ENCODE measurements at places on chromosomes 16 and 17.

- no peak for DNase-seq
Measured at GRCh38 chr16:2959206-2959605, 4.9 kb upstream of the KREMEN2 start.

DNA sequence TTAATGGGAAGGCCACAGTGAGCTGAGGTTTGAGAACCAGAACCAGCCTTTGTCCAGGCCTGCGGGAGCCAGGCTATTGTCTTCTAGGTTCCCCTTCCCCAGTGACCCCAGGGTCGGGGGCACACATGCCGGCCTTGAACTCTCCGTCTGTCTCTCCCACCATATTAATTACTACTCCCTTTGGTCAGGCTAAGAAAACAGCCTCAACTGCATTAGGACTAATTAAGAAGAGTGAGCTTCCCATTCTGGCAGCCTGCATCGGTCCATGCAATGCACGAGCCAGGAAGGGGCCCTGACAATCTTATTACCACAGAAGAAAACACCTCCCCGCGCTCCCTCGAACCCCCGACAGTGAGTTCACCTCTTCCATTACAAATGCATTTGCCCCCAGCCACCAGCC is 380.2 kb upstream of the ZFHX3 start:
- DNase-seq, result no peak

DNA sequence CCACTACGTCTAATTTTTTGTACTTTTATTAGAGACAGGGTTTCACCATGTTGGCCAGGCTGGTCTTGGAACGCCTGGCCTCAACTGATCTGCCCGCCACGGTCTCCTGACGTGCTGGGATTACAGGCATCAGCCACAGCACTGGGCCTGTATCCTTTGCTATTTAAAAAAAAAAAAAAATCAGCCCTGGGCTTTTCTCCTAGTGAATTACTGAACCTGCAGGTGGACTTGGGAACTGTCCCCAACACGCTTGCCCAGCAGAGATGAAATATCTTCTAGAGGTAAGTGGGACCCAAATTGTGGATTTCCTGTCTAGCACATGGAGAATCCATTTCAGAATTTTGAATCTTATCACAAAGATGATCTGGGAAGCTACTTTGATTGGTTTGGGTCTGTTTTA is 14.8 kb downstream of the CNOT1 start:
- no peak for DNase-seq

- no peak for DNase-seq
Measured at GRCh38 chr17:1995321-1995892, 29.7 kb downstream of the RTN4RL1 start.

DNA sequence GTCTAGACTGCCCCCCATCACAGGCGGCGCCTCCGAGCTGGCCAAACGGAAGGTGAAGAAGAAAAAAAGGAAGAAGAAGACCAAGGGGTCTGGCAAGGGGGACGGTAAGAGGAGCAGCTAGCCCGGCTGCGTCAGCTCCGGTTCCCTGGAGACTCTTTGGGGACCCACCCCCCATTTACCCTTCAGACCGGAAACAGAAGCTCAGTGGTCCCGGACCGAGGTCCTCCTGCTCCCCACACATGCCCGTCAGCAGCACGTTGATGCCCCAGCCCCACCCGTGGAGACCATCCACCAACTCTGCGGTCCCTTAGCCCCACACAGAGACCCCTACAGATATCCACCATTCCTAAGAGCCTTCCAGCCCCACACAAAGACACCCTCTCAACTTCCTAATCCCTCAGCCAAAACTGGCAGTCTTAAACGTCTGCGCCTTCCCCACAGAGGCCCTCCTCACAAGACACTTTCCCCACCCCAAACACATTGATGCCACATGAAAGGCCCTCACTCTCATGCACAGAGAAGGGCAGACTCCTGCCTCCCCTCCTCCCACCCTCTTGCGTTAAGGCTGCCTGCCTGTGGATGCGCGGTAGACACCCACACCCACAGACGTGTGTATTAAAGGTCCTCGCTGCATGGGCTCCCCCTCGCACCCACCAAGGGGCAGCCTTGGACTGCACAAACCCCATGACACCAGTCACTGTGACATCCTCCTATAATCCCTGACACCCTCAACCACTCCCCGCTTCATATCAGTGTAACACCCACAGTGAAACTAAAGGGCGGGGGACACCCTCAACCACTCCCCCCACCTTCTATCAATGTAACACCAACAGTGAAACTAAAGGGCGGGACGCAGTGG is 58.2 kb upstream of the RPH3AL start:
- DNase-seq, result peak; percentile 92

Measured in CD4-positive, alpha-beta memory T cell (primary cell).